Esophagus squamous epithelium (tissue), 5 donors: ENCODE measurements at places on chromosomes 3 and 15. TPM values are rescaled to one million over a fixed set of nuclear protein-coding genes. Genes with fewer than 3 reads are reported as not detected.
A peak's percentile ranks its signal among the peaks of the same experiment; 100 is the strongest.

CLDN11 gene
- 2.2 TPM for total RNA-seq

ZNF501 gene
- total RNA-seq = 6.5 TPM

LHFPL4 gene
- total RNA-seq = not detected

STRA6 gene
- total RNA-seq = 0.76 TPM

DNA sequence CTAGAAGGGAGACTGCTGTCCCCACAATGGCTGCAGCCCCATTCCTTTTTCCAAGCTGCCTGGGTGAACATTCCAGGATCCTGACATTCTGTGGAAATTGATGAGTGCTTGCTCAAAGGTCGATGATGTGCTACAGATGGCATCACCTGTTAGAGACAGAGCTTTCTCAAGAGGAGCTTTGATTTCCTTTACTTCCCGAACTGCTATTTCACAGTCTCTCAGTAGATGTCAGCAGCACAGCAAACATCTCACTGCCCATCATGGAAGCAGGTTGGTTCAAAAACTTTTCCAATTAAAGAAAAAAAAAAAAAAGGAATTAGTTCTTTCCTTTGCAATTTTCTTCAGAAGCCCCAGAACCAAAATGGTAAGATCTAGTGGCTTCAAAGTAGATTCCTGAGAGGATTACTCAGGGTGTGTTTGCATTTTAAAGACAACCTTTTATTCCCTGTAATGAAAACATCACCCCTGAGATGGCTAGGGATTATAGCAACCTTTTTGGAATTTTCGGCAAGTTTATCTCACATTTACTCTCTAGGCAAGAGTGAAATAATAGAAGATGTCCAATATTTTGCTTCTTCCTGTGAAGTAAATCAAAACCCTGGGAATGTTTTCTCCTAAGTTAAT is 44.8 kb downstream of the POLR2M start:
- no peaks in the 10 kb centered on the region for H3K27me3 ChIP-seq
- H3K27ac ChIP-seq = no peak overlapping the region
- DNase-seq = no peak

DNA sequence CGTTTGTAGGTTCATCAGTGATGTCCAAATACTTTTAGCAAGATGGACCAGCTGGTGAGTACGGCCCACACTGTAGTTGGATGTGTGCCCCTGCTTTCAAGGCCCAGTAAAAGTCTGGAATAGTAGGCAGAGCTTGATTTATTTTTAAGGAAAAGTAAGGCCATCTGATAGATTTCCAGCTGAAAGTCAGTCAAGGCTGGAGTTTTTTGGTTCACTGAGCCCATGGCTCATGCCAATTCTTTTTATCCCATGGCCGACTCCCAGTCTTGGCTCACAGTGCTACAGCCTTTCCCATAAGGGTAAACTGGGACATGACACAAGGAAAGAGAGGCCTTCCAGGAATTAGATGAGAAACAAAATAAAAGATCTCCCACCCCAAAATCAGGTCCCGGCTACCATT is 13.5 kb downstream of the CCDC80 start:
- H3K27me3 ChIP-seq = no peaks in the 10 kb centered on the region
- H3K36me3 ChIP-seq = no peaks in the 10 kb centered on the region
- H3K27ac ChIP-seq = peak overlapping the region; percentile 9
- no peak for DNase-seq

- peaks cover 14% of the 10 kb centered on the region for H3K36me3 ChIP-seq
- no peaks in the 10 kb centered on the region for H3K27me3 ChIP-seq
- DNase-seq = no peak
- peak overlapping the region; percentile 91 for H3K4me3 ChIP-seq
- peaks cover 89% of the 10 kb centered on the region for H3K4me1 ChIP-seq
Observed at GRCh38 chr3:39149059-39149455, 4.3 kb downstream of the CSRNP1 start.

GRCh38 chr15:77974098-77974414 is 103.5 kb downstream of the TBC1D2B start:
- H3K36me3 ChIP-seq = no peaks in the 10 kb centered on the region
- peaks cover 15% of the 10 kb centered on the region for H3K4me1 ChIP-seq
- no peaks in the 10 kb centered on the region for H3K27me3 ChIP-seq
- no peak overlapping the region for H3K4me3 ChIP-seq
